ENCODE measurements at places on chromosomes 7 and 10. TPM values are rescaled to one million over a fixed set of nuclear protein-coding genes. Genes with fewer than 3 reads are reported as not detected.

DNA sequence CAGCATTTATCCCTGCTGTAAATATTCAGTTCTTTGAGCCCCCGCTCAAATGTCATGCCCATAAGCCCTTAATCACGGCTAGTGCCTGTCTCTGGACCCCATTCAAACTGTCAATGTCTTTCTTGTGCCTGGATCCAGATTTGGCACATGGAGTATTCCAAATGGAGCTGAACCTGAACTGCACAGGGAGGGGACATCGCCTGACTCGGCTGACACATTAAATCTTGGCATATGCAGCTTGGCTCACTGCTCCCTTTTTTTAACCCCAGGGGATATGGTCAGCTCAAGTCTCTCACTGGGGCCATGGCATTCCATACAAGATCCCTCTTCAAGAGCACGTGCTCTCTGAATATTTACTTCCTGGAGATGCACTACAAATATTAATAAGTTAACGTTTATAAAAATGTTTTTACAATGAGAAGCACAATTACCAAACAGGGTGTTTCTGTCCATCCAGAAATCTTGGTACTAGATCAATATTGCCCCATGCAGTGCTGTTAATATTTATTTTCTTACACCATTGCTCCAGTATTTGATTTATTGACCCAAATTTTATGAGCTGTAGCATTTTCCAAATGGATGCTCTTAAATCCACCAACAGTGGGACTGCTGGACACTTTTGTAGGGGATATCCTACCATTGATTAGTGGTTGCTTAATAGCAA is 57.4 kb downstream of the FGFR2 start:
- DNase-seq, result no peak

GRCh38 chr10:124708922-124709520 is 35.2 kb downstream of the FAM53B start:
- DNase-seq, result no peak

- DNase-seq, result no peak
Observed at GRCh38 chr10:54607983-54608382, 193.0 kb downstream of the PCDH15 start.

DNA sequence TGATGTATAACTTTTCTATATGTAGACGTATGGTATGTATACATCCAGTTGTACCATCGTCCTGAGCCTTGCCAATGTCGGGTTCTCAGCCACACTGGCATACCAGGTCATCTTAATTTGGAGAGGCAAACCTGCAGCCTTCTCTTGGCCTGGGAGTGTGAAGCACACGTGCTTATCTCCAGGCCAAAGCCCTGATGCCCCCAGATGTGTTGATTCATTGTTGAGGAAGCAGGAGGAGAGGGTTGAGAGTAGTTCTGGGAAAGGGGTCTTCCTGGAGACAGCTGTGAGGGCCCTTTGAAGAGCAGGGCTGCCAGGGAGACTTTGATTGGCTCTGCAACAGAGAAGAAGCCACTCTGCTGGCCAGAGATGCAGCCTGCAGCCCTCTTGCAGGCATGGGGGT is 155.6 kb downstream of the ARHGAP21 start:
- no peak for DNase-seq

DNA sequence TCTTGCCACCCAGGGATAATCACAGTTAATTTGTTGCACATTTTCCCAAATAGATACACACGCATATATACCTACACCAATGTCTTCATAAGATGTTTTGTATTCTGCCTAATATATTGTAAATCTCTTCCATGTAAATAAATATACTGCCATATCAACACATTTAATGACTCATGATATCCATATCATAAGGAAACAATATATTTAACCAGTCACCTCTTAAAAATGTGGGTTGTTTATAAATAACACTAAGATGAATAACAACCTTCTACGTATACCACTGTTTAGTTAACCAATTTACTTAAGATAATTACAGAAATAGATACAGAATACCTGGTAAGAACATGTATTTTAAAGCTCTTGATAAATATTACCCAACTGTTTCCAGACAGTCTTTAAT is 38.2 kb downstream of the ELAPOR2 start:
- DNase-seq, result no peak

DNA sequence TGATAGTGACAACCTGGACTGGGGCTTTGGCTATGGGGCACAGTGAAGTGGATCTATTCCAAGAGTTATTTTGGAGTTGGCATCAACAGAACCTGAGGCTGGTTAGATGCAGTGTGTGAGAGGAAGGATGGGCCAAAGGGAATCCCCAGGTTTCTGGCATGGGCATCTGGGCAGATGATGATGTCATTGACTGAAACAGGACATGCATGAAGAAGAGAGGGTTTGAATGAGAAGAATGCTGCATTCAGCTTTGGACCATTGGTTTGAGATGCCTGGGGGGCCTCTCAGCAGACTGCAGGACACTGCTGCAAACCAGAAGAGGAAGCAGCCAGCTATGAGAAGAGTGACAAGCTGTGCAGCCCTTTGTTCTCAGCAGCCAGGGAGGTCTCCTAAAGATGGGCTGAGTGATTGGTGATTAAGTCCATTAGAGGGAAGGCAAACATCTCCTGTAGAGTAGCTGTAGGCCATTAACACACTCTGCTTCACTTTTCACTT is 23.1 kb upstream of the PIK3CG start:
- no peak for DNase-seq

DNA sequence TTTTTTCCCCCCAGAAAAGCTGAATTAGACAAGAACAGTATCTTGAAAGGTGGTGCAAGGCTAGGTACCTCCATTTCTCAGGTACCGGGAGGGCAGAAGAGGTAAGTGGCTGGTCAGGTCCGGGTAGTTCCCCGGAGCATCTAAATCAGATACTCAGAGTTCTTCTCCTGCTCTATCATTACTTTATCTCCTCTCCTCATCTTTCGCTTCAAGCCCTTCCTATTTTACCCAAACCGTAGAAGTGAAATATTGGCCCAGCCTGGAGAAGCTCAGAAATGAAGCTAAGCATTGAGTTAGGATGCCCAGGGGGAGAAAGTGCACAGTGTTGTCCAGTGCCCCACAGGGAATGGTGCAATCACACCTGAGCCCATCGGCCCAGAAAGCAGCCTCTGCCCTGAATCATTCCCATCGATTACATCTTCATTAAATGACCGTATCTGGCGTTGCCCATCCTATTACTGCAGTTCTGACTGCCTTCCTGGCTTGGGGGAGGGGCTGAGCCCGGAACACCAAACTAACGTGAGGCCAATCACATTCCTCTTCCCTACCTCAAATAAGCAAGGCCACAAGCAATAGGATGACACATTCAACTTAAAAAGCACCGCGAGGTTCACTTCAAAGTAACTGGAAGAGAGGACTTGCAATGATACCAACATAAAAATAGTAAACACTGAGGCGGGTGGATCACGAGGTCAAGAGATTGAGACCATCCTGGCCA is 116.5 kb downstream of the PRPF18 start:
- no peak for DNase-seq

DNA sequence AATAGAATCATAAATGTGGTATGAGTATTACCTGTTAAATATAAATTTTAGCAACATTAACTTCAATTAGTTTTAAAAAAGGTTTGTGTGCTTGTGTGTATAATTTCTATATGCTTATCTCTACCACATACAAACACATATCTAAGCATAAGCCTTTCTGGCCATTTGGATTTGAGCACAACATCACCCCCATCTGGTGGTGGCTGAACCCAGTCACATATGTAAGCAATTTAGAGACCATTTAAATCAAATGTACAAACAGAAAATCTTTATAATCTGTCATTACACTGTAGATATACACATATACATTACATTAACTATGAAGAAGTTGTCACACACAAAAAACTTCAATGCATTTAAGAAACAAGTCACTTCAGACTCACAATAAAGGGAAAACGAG is 31.7 kb downstream of the GPR22 start:
- DNase-seq, result peak; percentile 21

GRCh38 chr7:120486164-120486563 is 213.2 kb downstream of the KCND2 start:
- DNase-seq, result no peak

- no peak for DNase-seq
Observed at GRCh38 chr7:81688622-81689411, 81.0 kb downstream of the HGF start.

LLCFC1 gene
- total RNA-seq, result not detected

TUBAL3 gene
- total RNA-seq, result not detected

GRID2IP gene
- total RNA-seq, result 0.02 TPM

MRLN gene
- not detected for total RNA-seq

DIP2C gene
- 3.4 TPM for total RNA-seq

GIMAP1 gene
- 0.07 TPM for total RNA-seq

ERCC6 gene
- total RNA-seq, result 8.9 TPM

Measured in M059J (cell line).